Vagina (tissue), 2 donors: ENCODE measurements at places on chromosomes 1 and 21.
A peak's percentile ranks its signal among the peaks of the same experiment; 100 is the strongest.

GRCh38 chr1:110535985-110536384 lies 17.0 kb upstream of the KCNA10 start:
- H3K4me3 ChIP-seq = no peak overlapping the region
- H3K27ac ChIP-seq = no peak overlapping the region
- H3K27me3 ChIP-seq = no peaks in the 10 kb centered on the region
- no peaks in the 10 kb centered on the region for H3K36me3 ChIP-seq
- DNase-seq = no peak

DNA sequence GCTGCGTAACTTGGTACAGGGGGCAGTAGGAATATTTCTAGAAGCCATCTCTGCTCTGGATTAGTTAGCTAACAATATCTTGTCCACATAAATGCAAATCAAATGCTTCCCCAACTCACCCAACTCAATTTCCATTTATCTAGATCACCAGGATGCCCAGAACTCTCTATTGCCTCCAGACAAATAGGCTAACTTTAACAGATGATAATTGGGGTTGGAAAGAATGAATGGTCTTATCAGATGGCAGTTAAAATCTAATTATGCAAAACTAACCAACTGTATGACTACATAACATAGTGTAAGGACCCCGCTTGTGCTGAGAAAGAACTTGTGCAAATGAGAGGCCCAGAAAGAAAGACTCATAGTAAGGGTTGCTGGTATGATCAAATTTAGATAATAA lies 1024.8 kb downstream of the PLA2G4A start:
- no peak overlapping the region for H3K4me3 ChIP-seq
- H3K4me1 ChIP-seq = no peaks in the 10 kb centered on the region

DNA sequence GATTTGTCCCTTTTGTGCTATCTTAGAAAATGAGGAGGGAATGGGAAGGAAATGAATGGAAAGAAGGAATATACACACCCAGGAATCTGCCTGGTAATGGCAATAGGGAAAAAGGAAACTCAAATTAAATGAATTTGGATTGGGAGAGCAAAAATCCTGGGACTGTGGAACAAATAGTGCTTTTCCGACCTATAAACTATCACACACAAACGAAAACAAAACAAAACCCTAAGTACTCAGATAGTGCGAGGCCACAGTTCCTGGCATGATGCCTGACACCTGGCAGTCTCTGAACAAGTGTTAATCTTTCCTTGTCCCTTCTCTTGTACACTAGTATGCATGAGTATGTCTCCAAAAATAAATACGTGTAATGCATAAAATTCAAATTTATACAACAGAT lies 319.8 kb upstream of the SPAG17 start:
- H3K36me3 ChIP-seq = no peaks in the 10 kb centered on the region
- no peaks in the 10 kb centered on the region for H3K27me3 ChIP-seq

- H3K27ac ChIP-seq = no peak overlapping the region
- H3K36me3 ChIP-seq = no peaks in the 10 kb centered on the region
- no peak overlapping the region for H3K4me3 ChIP-seq
- H3K4me1 ChIP-seq = peaks cover 20% of the 10 kb centered on the region
Observed at GRCh38 chr1:232471250-232471649, 158.7 kb downstream of the SIPA1L2 start.

GRCh38 chr1:226678701-226679100 lies 60.4 kb downstream of the ITPKB start:
- H3K27me3 ChIP-seq = no peaks in the 10 kb centered on the region
- H3K4me1 ChIP-seq = peaks cover 100% of the 10 kb centered on the region
- no peaks in the 10 kb centered on the region for H3K36me3 ChIP-seq
- no peak overlapping the region for H3K4me3 ChIP-seq
- peak overlapping the region; percentile 96 for H3K27ac ChIP-seq
- no peak for DNase-seq

DNA sequence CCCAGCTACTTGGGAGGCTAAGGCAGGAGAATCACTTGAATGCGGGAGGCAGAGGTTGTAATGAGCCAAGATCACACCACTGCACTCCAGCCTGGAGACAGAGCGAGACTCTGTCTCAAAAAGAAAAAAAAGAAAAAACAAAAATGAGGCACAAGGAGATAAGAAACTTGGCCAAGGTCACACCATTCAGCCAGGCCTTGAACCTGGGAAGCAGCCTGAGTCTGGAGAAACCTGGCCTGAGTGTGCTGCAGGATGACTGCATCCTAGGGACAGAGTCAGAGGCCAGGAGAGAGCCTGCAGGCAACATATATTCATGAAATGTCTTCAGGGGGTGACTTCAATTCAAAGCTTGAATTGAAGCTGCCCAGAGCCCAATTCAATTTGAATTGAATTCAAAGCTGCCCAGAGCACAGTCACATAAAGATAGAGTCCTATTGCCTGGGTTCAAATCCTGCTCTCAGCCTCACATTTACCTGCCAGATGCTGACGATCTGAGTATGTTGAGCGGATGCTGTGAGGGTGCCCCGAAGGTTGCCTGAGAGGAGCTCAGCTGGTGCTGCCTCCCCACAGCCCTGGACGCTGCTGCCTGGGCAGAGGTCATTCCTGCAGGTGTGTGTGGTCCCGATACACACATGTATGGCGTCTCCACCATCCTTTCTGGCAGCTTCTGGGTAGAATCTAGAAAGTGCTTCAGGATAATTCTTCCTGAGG lies 307.7 kb downstream of the AJAP1 start:
- no peaks in the 10 kb centered on the region for H3K27me3 ChIP-seq
- H3K4me3 ChIP-seq = no peak overlapping the region
- H3K36me3 ChIP-seq = no peaks in the 10 kb centered on the region
- H3K27ac ChIP-seq = no peak overlapping the region

GRCh38 chr1:35808450-35809113 lies 766 bp downstream of the AGO4 start:
- H3K36me3 ChIP-seq = no peaks in the 10 kb centered on the region
- H3K4me1 ChIP-seq = peaks cover 43% of the 10 kb centered on the region

DNA sequence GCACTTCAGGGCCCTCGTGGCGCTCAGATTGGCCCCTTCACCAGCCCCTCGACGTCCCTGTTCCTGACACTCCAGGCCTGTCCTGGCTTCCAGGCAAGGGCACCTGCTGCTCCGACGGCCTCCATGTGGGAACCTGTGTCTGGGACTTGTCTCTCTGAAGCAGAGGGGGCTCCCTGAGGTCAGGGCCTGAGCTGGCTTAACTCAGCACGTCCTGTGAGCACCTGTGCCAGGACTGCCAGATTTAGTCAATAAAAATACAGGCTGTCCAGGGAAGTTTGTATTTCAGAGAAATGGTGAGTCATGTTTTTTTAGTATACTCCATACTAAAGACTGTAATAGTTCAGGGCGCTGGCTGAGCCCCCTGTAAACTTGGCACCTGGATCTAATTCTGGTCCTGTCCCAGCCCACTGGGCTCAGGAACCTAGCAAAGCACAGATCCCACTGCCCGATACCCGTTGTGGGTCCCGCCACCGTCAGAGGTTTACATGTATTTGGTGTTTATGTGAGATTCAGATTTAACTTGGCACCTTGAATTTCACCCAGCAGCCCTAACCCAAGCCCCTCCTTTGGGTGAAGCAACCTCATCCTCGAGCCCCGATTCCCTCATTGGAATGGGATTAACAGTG lies 109.9 kb upstream of the IFFO2 start:
- peaks cover 20% of the 10 kb centered on the region for H3K4me1 ChIP-seq
- no peaks in the 10 kb centered on the region for H3K27me3 ChIP-seq
- no peaks in the 10 kb centered on the region for H3K36me3 ChIP-seq
- DNase-seq = no peak

- no peaks in the 10 kb centered on the region for H3K27me3 ChIP-seq
- no peak overlapping the region for H3K4me3 ChIP-seq
- no peak overlapping the region for H3K27ac ChIP-seq
- H3K4me1 ChIP-seq = peaks cover under 1% of the 10 kb centered on the region
Observed at GRCh38 chr1:22855668-22856606, 116.7 kb downstream of the LACTBL1 start.

GRCh38 chr1:162070825-162071224 lies 1.3 kb downstream of the NOS1AP start:
- H3K27ac ChIP-seq = no peak overlapping the region
- no peaks in the 10 kb centered on the region for H3K36me3 ChIP-seq
- DNase-seq = no peak
- H3K4me1 ChIP-seq = peaks cover 11% of the 10 kb centered on the region
- H3K27me3 ChIP-seq = no peaks in the 10 kb centered on the region

DNA sequence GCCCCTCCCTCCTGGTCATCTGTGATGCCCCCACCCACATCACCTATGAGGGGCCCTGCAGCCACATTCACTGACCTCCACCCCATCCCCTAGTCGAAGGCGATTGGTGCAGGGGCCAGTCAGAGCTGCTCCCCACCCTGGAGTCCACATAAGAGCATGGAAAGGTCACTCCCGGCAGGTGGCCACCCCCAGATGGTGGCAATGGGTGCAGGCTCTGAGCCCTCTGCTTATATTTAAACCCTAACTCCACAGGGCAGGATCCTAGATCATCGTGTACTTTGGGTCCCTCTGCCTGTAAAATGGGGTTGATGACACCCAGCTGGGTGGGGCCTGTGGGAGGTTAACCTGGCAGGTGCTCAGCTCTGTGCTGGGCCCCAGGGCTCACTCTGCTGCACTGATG lies 186.8 kb upstream of the C1orf174 start:
- peaks cover 10% of the 10 kb centered on the region for H3K4me1 ChIP-seq
- no peak overlapping the region for H3K4me3 ChIP-seq
- no peaks in the 10 kb centered on the region for H3K36me3 ChIP-seq
- no peak for DNase-seq
